ENCODE measurements at places on chromosomes 7 and 10.
A peak's percentile ranks its signal among the peaks of the same experiment; 100 is the strongest.

- no peak overlapping the region for H3K4me3 ChIP-seq
- no peak overlapping the region for H3K27ac ChIP-seq
- H3K27me3 ChIP-seq = no peaks in the 10 kb centered on the region
- H3K36me3 ChIP-seq = no peaks in the 10 kb centered on the region
- H3K4me1 ChIP-seq = no peaks in the 10 kb centered on the region
Measured at GRCh38 chr7:48052748-48053147, 17.4 kb downstream of the C7orf57 start.

DNA sequence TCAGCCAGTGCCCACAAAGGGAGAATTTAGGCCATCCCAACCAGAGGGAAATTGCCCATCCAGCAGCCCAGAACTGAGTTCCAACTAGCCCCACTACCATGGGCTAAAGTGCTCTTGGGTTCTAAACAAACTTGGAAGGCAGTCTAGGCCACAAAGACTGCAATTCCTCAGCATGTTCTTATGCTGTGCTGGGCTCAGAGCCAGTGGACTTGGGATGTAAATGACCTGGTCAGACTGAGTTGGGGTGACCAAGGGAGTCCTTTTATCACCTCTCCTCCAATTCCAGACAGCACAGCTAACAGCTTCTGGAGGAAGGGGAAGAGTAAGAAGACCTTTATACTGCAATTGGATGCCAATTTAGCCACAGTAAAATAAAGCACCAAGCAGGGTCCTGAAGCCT lies 607.2 kb upstream of the KCND2 start:
- H3K27ac ChIP-seq = no peak overlapping the region
- no peaks in the 10 kb centered on the region for H3K27me3 ChIP-seq
- H3K4me1 ChIP-seq = no peaks in the 10 kb centered on the region
- DNase-seq = peak; percentile 38
- no peak overlapping the region for H3K4me3 ChIP-seq
- no peaks in the 10 kb centered on the region for H3K36me3 ChIP-seq

GRCh38 chr10:132141526-132142395 lies 45.0 kb upstream of the DPYSL4 start:
- no peaks in the 10 kb centered on the region for H3K27me3 ChIP-seq
- no peaks in the 10 kb centered on the region for H3K36me3 ChIP-seq
- DNase-seq = no peak

DNA sequence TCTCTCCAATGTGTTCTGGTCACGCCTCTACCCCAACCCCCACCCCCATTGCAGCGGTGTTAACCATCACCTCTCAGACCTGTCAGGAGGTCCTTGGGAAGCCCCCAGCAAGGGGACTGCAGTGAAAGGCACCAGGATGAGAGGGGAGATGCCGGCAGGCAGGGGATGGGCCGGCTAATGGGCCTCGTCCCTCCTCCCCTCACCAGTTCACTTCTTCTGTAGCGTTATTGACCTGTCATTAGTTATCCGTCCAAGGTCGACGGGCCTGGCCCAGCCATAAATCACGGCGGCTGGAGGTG lies 18.8 kb downstream of the POLL start:
- no peaks in the 10 kb centered on the region for H3K36me3 ChIP-seq
- no peak for DNase-seq
- H3K27me3 ChIP-seq = peaks cover 23% of the 10 kb centered on the region
- H3K27ac ChIP-seq = no peak overlapping the region
- H3K4me3 ChIP-seq = no peak overlapping the region

DNA sequence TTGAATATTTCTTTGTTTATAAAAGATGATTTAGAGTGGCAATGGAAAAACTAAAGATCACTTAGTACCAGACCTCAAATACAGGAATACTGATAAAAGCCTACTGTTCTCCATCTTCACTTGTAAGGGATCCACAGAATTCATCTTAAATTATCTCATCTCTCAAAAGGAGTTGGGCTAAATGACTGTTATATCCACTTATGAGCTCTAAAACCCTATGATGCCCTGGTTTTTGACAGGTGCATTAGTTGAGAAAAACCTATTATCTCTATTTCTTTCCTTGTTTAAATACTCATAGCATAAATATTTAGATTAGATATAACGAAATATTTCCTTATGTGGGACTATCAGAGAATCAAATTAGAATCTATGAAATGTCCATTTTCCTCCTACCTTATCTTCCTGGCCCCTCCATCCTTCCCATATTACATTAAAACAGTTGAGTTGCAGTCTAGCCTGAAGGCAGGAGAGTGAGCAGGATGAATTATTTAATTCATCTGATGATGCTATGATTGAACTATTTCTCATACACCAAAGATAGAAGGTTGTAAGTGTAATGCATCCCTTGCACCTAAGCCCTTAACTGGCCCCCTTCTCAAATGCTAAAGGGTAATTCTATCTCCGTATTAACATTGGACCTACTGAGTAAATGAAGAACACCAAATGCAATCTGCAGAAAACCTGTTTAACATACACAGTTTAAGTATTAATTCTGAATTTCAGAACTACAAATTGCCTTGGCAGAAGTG lies 29.7 kb downstream of the PPP3CB start:
- H3K27ac ChIP-seq = no peak overlapping the region
- H3K4me1 ChIP-seq = no peaks in the 10 kb centered on the region
- no peak for DNase-seq
- H3K36me3 ChIP-seq = peaks cover 6% of the 10 kb centered on the region
